ENCODE measurements at places on chromosomes 4 and X.

DNA sequence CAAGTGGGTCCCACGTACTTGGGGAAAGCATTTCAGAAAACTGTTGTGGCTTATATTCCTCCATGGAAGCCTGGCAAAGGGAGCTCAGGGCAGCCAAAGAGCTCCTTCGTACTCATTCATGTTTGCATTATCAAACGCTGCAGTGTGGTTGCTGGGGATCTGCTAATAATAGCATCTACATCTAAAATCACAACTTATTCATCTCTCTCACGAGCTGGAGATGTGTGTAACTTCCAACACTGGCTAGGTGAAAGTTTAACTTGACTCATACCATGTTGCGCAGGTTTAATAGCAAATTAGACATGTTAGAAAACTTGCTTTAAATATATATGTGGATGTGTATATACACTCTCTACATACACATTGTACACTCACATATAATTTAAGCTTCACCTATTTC, 415.1 kb downstream of the AFF2 start:
- no peak for DNase-seq

DNA sequence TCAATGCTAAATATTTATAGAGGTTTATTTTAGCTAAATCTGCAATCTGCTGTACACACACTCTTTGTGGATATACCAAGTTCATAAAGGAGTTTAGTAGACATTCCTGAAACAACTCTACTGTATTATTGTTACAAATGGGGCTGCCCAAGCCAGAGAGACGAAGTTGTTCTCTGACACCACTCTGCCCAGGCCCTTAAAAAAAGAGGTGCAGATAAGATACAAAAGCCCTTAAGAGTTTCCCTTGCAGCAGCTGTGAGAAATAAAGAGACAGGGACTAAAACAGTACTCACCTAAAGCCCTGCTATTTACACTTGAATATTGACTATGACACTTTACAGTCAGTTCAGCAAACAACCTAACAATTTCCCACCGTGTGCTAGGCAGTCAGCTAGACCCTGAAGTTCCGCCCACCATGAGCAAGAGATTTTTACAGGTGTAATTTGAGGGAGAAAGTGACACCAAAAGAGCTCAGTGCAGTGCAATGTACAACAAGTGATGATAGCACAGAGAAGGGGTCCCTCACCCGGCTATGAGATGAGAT, 191.7 kb downstream of the PRDM5 start:
- DNase-seq, result no peak

DNA sequence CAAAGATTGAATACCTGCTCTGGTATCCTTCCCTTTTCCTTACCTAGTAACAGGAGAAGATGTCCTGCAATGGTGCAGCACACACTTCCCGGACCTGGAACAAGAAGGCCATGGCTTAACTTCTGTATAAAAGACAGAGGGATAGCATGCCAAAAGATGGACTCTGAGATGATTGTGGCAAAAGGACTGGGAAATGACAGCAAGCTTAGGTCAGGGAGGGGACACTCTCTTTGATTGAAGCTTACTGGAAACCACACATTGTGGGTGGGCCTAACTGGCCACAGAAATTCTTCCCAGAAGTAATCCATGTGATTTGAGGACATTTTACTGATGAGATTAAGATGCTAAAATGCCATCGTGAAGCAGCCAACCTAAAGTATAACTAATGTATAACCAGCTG, 71.0 kb upstream of the OTUD4 start:
- no peak for DNase-seq

DNA sequence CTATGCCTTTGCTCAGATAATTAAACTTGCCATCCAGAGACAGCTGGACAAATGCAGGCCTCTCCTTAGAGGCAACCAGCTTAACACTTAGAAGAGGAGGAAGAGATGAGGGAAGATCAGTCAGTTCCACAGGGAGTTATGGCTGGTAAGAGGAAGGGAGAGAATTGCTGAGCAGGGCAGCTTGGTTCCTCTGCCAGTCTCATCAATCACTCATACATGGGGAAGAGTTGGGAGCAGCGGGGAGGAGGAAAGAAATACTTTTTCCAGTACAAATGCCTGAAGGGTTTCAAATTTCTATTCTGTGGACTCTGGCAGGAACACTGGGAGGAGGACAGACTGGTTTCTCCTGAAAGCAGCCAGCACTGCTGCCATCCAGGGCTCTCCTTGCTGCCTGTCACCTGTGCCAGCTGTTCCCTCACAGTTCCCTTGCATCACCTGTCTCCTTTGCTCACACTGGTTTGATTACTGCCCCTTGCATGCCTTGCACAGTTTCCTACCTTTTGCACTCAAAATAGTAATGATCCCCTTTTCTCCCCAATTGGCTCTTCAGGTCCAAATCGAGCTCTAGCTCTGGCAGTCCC, 59.5 kb downstream of the PGRMC2 start:
- no peak for DNase-seq

GRCh38 chr4:103365285-103365684, 167.1 kb upstream of the CENPE start:
- no peak for DNase-seq

GRCh38 chr4:6755088-6755753, 27.3 kb upstream of the KIAA0232 start:
- no peak for DNase-seq

- DNase-seq, result no peak
Observed at GRCh38 chr4:181105487-181105886, 1137.7 kb upstream of the TENM3 start.
